Progenitor cell of endocrine pancreas (in vitro differentiated cells): ENCODE measurements at places on chromosomes 5 and 9. TPM values are rescaled to one million over a fixed set of nuclear protein-coding genes. Genes with fewer than 3 reads are reported as not detected.

DNA sequence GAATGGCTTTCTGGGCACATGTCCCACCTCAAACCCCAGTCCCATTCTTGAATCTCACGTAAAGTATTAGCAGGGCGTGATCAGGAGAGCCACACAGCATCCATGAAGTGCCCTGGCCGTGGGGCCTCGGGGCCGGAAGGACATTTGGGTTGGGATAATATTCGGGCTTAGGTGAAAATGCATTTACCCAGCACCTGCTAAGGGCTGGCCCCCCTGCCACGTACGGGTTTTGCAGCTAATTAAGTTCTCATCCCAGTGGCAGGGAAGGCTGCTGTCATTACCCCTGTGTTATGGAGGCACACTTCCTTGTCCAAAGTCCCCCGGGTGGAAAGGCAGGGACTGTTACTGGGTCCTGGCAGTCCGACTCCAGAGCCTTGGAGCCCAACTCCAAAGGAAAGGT, 29.0 kb downstream of the ROPN1L start:
- no peak for DNase-seq

DNA sequence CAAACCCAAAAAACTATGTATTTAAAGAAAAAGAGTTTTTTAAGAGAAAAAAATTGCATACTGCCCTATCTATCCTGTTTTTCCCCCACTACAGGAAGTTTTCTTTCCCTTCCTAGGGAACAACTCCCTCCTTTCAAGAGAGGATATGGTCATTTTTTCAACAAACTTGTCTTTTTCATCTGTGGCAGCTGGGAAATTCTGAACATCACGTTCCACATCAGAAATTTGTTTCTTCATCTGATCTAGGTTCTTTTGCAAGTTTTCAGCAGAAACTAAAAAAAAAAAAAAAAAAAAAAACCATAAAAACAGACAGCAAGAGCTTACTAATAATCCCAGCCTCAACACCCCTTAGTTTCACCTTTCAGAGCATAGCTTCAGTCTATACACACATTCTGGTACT, 38.5 kb downstream of the PCDHGC5 start:
- DNase-seq: no peak

- DNase-seq: no peak
These were observed 32.4 kb downstream of the MUSK start for GRCh38 chr9:110700953-110701352.

GRCh38 chr5:60980511-60980910, 35.5 kb downstream of the NDUFAF2 start:
- DNase-seq: no peak

DNA sequence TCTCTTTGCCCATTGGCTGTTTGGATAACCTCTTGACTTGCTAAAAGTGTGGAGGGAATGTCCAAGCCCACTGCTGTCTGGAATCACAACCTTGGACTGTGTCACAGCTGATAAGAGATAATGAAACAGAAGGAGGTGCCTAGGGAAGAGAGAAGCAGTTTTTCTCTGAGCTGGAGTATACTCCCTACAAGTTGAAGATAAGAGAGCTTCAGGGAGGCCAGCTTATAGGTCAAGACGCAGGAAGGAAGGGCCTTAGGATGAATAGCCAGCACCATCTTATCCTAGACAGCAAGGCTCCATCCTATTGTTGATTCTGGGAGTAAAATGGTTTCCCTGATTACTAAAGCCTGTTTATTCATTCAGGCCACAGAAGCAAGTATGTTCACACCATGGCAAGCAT, 244.7 kb downstream of the NPR3 start:
- DNase-seq: no peak

- no peak for DNase-seq
These were observed 183.5 kb upstream of the MAP1B start for GRCh38 chr5:71923755-71924154.

CKMT2 gene
- 1.7 and 3.7 TPM in 2 replicates for total RNA-seq

SLU7 gene
- total RNA-seq: 38.2 and 43.1 TPM in 2 replicates

CENPK gene
- 36.3 and 39.0 TPM in 2 replicates for total RNA-seq

PCDHA7 gene
- total RNA-seq: 4.3 and 4.9 TPM in 2 replicates

SLC46A2 gene
- not detected in 2 replicates for total RNA-seq
